EH (cell line): ENCODE measurements at places on chromosomes 1 and 21.

- peak; percentile 44 for DNase-seq
These were observed 30.5 kb downstream of the ZCCHC17 start for GRCh38 chr1:31327381-31327780.

GRCh38 chr1:78561856-78562255 is 58.4 kb upstream of the IFI44L start:
- no peak for DNase-seq

DNA sequence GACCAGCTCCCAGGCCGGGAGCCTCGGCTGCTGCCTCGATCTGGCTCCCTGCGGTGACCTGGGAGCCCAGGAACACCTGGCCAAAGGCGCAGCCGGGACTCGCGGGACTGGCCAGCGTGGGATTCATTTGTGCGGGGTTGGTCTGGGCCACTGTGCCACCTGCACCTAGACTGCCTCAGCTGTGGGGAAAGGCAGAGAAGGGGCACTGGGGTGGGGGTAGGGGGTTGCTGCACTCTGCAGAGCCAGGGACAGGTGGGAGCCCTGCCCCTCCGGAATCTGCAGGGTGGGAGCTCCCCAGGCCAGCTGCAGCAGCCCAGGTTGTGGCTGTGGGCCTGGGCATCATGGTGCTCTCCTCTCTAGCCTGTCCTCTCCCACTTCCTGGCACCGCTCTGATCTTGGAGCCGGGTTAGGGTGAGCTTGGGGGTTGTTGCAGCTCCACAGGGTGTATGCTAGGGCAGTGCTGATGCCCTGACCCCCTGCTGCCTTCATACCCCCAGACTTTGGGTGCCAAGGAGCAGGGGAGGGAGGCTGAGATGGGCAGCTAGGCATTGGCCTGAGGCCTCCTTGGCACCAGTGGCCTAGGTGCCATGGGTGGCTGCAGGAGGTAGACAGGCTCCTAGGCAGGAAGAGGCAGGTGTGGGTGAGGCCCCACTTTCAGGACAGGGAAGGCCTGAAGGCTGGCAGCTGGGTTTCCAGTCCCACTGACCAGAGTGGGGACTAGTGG is 57.5 kb upstream of the ETV3 start:
- DNase-seq = no peak

DNA sequence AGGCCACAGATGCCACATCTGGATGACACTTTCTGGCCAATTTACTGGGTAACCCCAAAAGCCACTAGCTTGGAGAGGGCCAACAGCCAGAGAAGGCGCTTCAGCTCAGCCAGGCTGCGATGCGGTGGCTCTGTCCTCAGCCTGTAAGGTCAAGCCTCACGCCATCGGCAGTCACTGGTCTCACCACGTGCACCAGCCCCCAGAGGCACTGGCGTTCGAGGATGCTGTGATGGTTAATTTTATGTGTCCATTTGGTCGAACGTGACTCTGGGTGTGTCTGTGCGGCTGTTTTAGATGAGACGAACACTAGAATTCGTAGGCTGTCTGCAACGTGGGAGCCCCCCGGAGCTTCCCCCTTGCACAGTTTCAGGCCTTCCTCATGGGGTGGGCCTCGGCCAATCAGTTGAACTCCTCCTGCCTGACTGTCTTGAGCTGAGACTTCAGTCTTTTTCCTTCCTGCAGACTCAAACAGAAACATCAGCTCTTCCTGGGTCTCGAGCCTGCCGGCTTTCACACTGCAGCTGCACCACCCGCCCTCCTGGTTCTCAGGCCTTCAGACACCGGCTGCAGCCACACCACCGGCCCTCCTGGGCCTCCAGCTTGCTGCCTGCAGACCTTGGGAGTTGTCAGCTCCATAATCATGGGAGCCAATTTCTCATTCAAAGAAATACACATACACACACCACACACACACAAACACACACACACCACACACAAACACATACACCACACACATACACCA is 41.6 kb upstream of the SLC45A1 start:
- peak; percentile 6 for DNase-seq
